ENCODE measurements at places on chromosomes 2 and 18.

DNA sequence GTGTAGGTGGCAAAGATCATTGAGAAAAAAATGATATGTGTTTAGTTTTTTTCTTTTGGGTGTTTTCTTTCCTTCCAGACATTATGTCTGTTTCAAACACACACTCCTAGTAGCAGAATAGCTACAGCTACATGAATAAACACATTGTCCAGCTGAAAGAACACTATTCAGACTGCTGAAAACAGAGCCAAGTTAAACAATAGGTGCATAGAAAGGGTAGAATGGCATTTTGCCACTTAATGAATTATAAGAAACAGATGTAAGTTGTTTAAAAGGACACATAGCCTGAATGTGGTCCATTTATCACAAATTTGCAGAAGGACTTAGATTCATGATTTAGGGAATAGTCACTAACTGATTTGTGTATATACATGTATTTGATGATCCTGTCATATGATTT, 20.1 kb downstream of the CTLA4 start:
- no peak for DNase-seq

DNA sequence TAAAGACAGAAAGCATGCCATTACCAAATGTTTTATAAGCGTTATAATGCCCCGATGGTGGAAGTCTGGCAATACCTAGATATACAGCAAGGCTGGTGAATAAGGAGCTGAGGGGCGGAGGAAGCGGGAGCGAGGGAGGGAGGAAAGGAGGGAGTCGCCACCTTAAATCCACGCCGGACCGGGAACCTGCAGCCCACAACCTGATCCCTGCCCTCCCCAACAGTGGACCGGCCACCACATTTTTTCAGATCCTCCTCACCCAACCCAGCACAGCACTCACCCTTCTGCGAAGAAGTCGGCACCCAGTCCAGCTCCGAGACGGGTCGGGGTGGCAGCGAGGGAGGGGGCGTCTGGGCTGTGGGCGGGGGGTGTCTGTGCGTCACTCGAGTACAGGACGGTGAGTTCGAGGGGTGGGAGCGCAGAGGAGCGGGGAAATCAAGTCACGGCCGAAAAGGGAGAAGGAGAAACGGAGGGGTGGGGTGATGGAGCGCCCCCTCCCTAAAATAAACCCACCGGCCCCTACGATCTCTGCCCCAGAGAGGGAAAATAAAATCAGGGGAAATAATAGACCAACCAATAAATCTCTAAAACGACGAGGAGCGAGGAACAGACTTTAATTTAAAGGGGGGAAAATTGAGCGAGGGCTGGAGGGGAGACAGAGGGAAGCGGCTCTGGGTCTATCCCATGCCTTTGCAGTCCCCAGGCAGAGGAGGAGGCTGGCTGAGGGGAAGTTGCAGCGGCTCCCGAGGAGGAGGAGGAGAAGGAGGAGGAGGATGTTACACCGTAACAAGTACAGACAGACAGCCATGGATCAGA, 96.5 kb upstream of the SERTAD2 start:
- no peak for DNase-seq

- no peak for DNase-seq
Observed at GRCh38 chr2:85873679-85874078, 15.1 kb downstream of the ST3GAL5 start.

DNA sequence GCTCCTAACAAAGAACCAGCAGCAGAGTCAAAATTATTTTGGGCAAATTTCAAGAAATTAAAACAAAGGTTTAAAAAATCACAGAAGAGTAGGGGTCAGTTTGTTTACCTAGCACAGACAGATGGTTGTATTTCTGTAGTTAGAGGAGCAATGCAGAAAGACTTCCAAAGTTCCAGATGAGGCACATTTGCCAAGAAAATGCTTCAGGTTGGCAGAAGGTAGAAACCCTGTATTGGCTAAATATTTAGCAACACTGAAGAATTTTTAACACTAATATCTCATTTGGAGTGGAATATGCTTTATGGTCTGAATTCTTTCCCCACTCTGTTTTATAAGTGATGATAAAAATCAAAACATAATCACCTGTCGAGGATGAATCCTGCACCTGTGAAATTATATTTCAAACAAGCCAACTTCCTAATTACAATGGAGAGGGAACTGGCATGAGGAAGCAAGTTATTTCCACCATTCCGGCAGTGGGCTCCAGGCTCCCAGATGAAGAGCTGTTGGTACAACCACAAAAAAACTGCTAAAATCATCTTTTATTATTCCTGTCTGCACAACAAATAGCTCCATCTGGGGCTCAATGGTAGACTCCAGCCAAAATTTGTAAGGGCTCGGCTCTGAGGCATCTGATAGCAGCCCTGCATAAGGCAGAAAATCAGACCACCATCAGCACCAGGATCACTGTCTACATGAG, 286.5 kb upstream of the REV1 start:
- DNase-seq = no peak

DNA sequence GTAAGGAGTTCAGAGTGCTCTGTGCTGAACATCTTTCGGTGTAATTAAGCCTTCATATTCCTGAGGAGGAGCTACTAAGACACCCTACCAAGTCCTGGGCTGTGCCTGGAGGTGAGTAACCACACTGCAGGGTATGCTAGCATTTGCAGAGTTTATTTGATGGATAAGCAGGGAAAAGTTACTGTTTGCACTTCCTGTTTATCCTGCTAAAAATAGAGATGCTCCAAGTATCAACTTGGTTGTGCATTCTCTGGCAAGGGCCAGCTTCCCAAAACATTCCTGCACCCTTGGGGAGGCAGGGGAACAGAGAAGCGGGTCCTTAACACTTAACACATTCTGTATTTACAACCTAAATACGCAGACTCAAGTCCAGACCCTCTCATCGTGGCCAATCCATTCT, 49.8 kb downstream of the PARD6G start:
- no peak for DNase-seq

- no peak for DNase-seq
Observed at GRCh38 chr2:108348816-108349570, 28.8 kb upstream of the SULT1C4 start.

DNA sequence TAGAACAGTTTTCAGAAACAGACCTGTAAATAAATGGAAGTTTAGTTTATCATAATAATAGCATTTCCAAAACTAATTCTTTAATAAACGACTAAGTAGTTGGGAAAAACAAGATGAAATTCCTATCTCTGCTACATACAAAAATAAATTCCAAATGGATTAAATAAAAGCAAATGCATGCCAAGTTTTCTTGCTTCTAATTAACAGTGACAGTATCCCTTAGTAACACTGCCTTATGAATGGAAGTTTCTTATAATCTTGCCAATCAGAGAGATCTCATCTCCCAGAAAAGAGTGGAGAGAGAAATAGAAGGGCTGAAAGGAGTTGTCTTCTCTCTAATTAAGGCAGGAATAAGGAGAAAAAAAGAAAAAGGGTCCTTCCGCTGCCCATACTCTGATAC, 133.9 kb downstream of the GFPT1 start:
- no peak for DNase-seq

DNA sequence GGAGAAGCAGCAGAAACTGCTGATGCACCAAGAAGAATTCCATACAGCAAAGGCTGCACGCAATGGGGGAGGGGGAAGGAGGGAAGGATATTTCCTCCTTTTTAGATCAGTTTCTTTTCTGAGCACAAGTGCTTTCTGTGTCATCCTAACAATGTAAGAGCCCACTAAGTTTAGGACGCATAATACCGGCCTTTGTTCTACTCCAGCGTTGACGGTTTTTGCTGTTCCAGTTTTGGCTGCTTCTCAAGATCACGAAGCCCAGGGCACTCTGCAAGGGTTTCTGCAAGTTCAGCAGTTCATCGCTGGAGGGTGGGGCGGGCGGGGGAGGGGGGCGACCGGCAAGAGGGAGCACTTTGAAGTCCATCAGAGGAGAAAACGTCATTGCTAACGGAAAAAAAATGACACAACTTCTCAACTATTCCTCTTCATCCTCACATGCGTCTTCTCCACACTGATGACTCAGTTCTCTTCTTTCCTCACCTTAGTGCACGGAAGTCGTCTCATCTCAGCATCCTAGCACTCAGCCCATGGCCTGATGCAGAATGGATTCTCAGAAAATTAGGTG, 8.7 kb downstream of the FAM178B start:
- DNase-seq = no peak

DNA sequence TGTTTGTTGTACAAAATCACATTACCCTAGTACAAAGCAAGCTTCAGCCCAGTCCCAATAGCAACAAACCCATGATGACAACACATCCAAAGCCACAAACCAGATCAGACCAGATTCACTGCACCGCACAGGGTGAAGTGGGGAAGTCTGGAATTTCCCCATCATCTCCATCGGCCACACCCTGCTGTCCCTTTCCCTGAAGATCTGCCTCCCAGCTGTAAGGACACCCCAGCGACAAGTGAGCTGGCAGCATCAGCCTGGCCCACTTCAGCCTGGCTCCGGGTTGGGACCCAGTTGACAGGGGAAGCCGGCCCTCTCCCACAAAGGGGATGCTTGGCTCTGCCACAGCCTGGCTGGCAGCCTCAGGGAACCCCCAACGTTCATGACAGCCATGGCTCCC, 207.6 kb downstream of the MGAT5 start:
- no peak for DNase-seq

DNA sequence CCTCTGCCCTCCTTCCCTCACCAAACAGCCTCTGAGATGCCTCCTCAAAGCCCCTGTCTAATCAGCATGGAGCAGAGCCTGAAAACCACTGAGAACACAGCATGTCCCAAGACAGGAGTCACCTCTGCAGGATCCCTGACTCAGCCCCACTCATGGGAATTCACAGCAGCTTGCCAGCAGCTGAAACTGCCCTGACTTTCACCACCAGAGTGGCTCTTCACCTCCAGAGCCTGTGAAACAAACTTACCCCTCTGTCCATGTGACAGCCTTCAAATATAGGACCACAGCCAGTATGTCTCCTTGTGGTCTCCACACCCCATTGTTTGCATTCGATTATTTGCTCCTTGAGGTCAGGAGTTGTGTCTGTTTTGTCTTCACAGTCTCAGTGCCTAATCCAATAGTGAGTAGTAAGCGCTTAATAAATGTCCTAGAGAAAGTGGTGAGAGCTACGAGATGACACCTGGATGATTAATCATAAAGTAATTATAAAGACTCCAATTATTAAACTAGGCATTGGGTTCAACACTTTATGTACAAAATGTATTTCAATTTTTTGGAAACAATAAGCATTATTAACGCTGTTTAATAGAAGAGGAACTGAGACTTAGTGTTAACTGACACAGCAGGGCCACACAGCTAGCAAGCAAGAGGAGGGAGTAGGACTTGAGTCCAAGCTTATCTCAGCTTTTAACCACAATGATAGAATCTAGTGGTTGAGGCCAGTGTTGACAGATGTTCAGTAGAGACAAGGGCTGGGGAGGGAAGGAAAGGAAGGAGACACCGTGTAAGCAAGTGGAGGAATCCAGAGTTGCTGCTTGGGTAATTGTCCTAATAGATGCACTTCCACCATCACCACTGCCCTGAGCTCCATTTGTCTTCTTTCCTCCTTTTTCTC, 358.7 kb upstream of the TNP1 start:
- peak; percentile 42 for DNase-seq

DNA sequence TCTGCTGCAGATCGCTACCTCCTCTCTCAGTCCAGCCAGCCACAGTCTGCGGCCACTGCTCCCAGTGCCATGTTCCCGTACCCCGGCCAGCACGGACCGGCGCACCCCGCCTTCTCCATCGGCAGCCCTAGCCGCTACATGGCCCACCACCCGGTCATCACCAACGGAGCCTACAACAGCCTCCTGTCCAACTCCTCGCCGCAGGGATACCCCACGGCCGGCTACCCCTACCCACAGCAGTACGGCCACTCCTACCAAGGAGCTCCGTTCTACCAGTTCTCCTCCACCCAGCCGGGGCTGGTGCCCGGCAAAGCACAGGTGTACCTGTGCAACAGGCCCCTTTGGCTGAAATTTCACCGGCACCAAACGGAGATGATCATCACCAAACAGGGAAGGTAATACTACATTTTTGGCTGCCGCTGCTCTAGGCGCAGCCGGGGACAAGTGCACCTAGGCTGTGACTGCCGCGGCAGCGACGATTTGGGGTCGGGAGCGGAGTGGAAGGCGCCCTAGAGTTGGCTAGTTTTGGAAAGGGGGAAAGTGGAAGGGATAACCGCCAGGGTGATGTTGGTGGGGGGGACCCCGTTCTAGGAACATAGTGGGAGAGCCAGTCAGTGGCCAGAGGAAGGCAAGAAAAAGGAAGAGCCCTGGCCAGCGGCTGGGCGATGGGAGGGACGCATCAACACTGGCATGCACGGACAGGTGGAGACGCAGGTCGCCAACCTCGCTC, 776 bp downstream of the TBR1 start:
- peak; percentile 26 for DNase-seq

- DNase-seq = no peak
Observed at GRCh38 chr18:35458677-35459441, 38.9 kb downstream of the INO80C start.

- DNase-seq = no peak
Observed at GRCh38 chr18:46411867-46412690, 244.9 kb downstream of the LOXHD1 start.

DNA sequence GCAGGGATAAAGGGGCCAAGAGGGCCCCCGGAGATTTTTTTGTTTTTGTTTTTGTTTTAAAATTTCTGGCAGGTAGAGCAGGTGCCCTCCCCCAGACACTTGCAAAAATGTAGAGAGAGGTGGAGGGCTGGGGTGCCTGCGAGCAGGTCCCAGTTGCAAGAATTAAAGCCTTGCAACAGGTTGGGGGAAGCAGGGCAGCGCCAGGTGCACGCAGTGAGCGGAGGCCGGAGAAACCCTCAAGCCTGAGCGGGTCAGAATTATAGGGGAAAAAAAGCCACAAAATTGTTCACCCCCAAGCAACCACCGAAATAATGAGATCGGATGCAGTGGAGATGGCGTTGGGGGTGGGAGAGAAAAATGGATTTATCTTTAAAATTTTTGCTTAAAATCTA, 527 bp downstream of the IGFBP5 start:
- no peak for DNase-seq

DNA sequence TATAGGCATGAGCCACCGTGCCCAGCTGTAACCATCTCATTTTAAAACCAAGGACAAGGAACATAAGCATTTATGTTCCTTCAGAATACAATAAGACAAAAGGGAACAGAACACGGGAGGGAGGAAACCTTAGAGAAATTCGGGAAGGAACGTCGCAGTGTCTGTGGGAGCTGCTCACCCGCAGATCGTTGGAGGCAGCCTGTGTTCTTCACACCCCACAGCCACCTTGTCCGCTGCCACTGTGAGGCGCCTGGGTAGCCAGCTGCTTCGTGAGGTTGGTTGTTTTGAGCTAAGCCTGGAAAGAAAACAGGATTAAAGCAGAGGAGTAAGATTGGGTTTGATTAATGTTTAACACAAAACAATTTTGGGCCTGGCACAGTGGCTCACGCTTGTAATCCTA, 250.0 kb downstream of the FHOD3 start:
- DNase-seq = no peak

- no peak for DNase-seq
Observed at GRCh38 chr2:237297421-237298150, 116.4 kb downstream of the COL6A3 start.

- DNase-seq = no peak
Observed at GRCh38 chr2:70777450-70777849, 9.4 kb upstream of the ADD2 start.

All from GM10248 (cell line).